Activated gamma-delta T cell treated with anti-CD3 and anti-CD28 coated beads, Interleukin-2, amount 50 U/mL, for 16 hours (primary cell): ENCODE measurements at places on chromosomes 16 and 17.

- no peak for DNase-seq
These were observed 1.6 kb upstream of the DHRS11 start for GRCh38 chr17:36590082-36590481.

- no peak for DNase-seq
These were observed at the start of gene SLC5A10 for GRCh38 chr17:18951941-18952842. TSS of gene SLC5A10 (plus strand) at chr17:18952165. CDS start at chr17:18952206, 41 bp downstream.

- DNase-seq = no peak
These were observed 116.2 kb downstream of the C17orf67 start for GRCh38 chr17:56717471-56717870.

GRCh38 chr17:38719289-38719942 is 10.7 kb upstream of the CISD3 start:
- no peak for DNase-seq

DNA sequence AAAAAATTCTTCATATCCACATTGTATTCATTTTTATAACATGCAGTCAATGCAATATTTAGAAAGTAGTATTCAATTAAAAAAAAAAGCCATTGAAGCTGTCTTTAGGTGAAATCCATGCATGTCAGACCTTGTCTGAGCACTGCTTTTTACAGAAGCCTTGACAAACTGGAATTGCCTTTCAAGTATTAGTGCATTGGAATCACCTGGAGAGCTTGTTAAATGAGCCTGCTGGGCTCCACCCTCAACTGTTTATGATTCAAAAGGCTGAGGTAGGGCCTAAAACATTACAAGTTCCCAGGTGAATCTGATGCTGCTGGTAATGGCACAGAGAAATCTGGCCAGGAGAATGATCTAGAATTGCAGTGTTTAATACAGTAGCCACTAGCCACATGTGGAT is 85.8 kb downstream of the HIC1 start:
- no peak for DNase-seq

- DNase-seq = peak; percentile 50
These were observed 661 bp downstream of the GIT1 start for GRCh38 chr17:29588562-29589411.

GRCh38 chr17:80652756-80653330 is 108.2 kb downstream of the RPTOR start:
- no peak for DNase-seq

DNA sequence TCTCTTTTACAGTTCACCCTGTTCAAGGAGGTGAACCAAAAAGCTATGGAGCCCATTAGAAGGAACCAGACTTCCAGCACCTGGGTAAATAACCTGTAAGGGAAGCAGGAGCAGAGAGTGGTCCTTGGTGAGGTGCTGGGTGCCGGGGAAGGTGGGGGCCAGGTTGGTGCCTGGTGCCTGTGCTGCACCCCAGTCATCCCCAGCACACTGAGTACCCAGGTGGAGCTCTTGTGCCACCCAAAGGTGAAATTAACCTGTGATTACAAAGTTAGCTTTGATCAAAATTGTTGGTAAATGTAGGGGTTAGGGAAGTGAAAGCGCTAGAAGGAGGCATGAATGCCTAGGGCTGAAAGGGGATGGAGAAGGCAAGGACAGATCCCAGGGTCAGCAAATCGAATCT is 58.6 kb downstream of the CDRT4 start:
- DNase-seq = no peak

- DNase-seq = no peak
These were observed 41.4 kb downstream of the MIS12 start for GRCh38 chr17:5527601-5528250.

GRCh38 chr16:9665851-9666271 is 516.4 kb downstream of the GRIN2A start:
- DNase-seq = no peak

DNA sequence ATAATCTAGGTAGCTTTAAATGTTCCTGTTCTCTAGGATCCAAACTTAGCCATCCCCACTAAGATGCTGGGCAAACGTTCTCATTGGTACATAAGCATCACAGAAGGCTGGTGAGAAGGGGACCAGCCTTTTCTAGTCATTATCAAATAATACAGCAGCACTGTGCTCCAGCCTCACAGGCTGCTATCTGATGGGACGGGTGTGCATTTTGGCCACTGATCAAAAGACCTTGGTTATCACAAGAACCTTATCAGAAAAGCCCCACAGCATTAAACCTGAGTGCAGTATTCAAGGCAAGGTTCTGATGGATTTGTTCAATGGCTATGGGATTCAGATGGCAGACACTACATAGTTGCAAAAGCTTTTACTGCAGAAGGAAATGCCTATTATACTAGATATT is 19.1 kb upstream of the KPNB1 start:
- DNase-seq = no peak

DNA sequence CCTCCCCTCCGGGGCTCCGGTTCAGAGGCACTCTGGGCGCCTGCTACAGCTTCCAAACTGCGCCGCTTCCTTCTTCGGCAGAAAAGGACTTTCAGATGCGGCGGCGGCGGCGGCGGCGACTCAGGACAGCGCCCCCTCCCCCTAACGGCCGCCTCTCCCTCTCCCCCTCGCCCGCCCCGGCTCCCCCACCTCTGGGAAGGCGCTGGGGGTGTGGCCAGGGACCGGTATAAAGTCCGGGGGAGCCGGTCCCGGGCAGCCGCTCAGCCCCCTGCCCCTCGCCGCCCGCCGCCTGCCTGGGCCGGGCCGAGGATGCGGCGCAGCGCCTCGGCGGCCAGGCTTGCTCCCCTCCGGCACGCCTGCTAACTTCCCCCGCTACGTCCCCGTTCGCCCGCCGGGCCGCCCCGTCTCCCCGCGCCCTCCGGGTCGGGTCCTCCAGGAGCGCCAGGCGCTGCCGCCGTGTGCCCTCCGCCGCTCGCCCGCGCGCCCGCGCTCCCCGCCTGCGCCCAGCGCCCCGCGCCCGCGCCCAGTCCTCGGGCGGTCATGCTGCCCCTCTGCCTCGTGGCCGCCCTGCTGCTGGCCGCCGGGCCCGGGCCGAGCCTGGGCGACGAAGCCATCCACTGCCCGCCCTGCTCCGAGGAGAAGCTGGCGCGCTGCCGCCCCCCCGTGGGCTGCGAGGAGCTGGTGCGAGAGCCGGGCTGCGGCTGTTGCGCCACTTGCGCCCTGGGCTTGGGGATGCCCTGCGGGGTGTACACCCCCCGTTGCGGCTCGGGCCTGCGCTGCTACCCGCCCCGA is at the start of gene IGFBP4:
Gene IGFBP4 (plus strand): TSS at position 255 of the 792 bp plus-strand sequence. CDS start 286 bp downstream, at position 541.
- peak; percentile 48 for DNase-seq

GRCh38 chr16:30028438-30029076 is 2.5 kb downstream of the TLCD3B start:
- no peak for DNase-seq

DNA sequence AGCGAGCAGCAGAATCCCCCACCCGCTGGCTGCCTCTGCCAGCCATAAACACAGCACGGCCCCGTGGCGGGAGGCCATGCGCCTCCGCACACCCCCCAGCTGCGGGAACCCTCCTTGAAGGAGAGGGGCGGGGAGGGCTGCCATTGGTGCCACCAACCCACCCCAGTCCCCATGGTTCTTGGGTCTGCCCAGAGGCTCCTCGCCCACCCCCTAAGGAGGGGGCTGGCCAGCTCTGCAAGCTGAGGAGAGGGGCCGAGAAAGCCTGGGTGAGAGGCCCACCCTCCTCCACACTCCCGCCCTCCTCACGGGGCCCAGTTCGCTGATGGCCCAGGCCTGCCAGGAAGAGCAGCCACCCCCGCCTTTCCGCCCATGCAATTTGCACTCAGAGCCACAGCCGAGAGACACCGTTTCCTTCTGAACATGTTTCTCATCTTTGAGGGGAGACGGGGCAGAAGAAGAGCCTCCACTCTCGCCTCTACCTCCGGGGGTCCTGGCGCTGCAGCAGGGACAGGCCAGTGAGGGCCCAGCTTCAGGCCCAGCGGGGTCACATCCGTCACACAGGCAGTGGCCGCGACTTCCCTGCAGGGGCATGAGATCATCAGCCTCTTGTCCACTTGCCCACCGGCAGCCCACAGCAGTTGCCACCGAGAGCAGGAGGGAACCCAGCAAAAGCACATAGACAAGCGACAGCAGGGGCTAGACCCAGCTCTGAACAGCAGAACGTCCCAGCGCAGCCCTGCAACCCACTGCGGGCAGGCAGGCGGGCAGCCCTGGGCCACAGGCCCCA is 23.0 kb downstream of the KATNB1 start:
- DNase-seq = no peak

DNA sequence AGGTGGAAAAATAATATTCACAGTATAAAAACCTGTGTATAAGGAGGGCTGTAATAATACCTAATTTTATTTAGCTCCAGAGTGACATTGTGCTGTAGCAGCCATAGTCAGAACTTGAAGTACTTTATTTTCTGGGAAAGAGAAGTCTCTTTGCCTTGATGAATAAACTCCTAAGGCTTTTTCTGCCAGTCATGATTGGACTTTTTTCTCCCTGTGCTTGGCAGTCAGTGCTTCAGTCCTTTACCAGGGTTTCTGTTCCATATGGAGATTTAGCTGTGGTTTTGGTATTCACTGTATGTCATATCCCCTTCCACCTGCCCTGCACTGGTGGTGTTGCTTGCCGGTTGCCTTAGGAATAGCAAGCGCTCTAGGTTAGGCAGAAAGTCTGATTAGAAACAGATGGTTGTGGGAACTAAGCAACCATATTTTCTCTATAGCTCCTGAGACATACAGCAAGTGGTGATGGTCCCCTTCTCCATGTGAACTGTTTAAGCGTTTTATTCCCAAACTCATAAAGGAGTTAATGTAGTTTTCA is 24.7 kb downstream of the DDX42 start:
- DNase-seq = no peak

DNA sequence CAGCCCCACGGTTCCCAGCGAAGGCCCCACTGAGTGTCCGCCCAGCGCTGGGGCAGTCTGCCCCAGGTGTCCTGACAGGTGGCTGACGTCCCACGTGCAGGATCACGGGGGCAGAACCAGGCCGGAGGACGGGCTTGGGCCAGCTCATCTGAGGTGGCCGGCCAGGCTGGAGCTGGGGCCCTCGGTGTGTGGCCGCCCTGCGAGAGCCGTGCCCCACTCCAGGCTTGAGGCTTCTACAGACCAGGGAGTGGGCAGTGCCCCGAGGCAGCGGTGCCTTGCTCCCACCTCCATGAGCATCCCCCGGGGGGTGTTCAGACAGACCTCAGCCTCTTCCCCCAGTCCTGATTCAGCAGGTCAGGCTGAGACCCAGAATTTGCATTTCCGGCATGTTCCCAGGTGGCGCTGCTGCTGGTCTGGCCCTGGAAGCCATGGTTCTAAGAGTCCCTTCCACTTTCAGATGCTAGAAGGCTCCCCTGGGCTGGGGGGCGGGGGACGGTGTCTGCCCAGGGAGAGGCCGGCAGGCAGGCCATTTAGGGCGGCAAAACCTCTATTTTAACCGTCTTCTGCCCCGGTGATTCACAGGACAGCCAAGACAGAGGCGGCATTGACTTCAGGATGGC is 35.4 kb upstream of the PABPN1L start:
- no peak for DNase-seq

DNA sequence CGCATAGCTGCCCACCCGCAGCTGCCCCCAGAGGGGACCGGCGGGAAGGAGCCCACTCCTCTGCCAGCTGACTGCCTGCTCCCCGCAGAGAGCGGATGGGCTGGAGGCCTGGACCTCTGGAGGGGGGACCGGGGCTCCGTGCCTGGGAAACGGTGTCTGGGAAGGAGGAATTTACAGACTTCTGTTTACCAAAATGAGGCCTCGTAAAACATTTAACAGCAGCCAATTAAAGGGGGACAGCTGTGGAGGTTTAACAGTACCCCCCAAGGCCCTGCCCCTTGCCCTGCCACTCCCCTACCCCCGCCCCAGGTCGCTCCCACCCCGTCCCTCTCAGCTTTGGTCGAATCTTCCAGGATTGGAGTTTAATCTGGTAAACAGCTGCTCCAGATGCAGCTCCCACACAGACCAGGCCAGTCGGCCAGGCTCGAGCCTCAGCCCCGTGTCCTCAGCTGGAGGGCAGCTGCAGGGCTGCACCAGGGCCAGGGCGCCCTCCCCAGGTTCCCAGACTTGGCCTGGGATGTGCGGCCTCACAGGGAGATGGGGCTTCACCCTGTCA is 41.1 kb downstream of the BAHCC1 start:
- DNase-seq = no peak

- DNase-seq = no peak
These were observed 17.2 kb upstream of the ALOX15 start for GRCh38 chr17:4658478-4659305.

- no peak for DNase-seq
These were observed 12.6 kb upstream of the IL21R start for GRCh38 chr16:27389272-27389961.

DNA sequence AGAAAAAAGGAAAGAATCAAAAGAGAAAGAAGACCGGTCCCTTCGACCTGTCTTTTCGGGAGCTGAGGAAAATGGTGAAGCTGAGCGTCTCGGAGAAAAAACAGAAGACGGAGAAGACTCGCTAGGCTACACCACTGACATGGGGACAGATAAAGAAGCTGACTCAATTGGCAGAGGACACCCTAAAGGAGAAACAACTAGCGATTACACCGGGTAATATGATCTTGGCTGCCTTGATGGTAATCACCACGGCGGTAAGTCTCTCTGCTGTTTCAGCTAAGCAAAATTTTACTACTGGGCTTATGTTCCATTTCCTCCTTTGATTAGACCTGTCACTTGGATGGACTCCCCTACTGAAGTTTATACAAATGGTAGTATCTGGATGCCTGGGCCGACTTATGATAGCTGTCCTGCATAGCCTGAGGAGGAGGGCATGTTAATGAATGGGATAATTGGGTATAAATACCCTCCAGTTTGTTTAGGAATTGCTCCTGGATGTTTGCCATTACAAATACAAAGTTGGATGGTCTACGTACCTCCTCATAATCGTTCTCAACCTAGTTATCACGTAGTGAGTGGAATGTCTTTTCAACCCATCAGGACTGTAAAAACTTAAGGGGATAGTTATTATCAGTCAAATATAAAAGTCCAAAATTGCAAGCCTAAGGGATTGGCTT is 24.1 kb downstream of the ALOX15B start:
- no peak for DNase-seq

- DNase-seq = no peak
These were observed 10.0 kb upstream of the IRX3 start for GRCh38 chr16:54296543-54296942.

- DNase-seq = no peak
These were observed 120.6 kb downstream of the MAP2K6 start for GRCh38 chr17:69535016-69535570.

GRCh38 chr16:71460236-71460635 is 1.8 kb downstream of the ZNF23 start:
- DNase-seq = no peak

- no peak for DNase-seq
These were observed 6.9 kb downstream of the MLLT6 start for GRCh38 chr17:38711792-38712571.

DNA sequence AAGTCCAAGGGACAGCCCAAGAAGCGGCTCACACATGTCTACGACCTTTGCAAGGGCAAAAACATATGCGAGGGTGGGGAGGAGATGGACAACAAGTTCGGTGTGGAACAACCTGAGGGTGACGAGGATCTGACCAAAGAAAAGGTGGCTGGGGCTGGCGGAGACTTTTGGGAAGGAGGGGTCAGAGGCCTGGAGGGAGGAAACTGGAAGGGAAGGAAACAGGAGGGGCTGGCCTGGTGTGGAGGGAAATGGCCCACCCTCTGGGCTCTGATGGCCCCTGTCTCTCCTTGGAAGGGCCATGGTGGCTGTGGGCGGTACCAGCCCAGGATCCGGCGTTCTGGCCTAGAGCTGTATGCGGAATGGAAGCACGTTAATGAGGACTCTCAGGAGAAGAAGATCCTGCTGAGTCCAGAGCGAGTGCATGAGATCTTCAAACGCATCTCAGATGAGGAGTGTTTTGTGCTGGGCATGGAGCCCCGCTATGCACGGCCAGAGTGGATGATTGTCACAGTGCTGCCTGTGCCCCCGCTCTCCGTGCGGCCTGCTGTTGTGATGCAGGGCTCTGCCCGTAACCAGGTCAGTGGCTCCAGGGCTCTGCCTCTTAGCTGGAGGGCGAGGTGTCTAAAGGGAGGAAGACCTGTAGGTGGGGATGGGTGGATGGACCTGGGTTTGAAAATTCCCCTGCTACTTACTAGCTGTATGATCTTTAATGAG is 12.5 kb downstream of the POLR2A start:
- no peak for DNase-seq
